Motor neuron (in vitro differentiated cells): ENCODE measurements at places on chromosomes 2 and 18. TPM values are rescaled to one million over a fixed set of nuclear protein-coding genes. Genes with fewer than 3 reads are reported as not detected.
A peak's percentile ranks its signal among the peaks of the same experiment; 100 is the strongest.

MARCHF4 gene
- total RNA-seq = 0.70 and 1.1 TPM in 2 replicates

RAMP1 gene
- total RNA-seq = 1.5 and 3.7 TPM in 2 replicates

C1QL2 gene
- 0.50 TPM in 1 of 2 replicates, not detected in the other for total RNA-seq

- no peak for ATAC-seq
Observed at GRCh38 chr2:105797298-105797819, 52.6 kb downstream of the NCK2 start.

DNA sequence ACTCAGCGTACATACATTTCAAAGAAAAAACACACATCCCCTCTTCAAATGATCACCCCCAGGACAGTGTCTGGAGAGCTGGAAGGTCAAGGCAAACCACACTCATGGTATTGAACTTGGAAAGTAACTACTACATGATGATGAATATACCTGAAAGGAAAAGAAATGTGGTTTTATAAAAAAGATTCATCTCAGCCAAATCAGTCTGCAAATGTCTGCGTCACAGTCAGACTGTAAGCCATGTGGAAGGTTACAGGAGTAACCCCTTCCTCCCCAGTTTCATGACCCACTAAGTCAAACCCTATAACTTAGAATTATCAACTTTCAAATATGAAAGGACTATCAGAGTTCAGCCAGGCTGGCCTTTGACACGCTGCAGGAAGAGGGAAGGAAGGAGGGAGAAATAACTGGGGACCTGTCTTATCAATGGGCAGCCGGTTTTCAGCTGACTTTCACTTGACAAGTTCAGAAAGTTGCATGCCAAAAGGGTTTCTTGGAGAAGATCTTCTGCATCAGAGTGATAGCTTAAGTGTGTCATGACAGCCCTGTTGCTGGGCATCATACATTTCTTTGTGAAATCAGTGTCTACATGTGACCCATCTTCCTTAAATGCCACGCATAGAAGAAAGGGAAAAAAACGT lies 7.0 kb upstream of the BMP10 start:
- ATAC-seq = no peak

GRCh38 chr18:74286106-74286855 lies 5.5 kb downstream of the CYB5A start:
- no peak for ATAC-seq

DNA sequence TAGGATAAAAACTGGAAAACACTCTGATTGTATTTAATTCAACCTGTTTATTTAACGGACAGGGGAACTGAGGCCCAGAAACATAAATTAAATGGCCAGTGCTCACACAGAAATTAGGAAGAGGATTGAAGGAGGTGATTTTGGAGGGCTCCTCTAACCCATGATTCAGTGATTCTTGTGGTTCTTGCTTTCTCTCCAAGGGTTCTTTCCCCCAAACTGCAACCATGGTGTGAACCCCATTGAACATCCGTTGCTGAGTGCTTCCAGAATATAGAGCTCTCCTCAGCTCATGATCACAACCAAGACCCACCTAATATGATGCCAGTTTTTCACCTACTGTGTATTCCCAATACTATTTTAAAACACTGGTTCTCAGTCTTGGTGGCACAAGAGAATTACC lies 41.4 kb downstream of the BMP10 start:
- no peak for ATAC-seq

PSMD1 gene
- total RNA-seq = 60.6 and 65.7 TPM in 2 replicates

GPBAR1 gene
- total RNA-seq = 4.8 and 6.9 TPM in 2 replicates

- ATAC-seq = no peak
Observed at GRCh38 chr18:67788310-67789164, 272.0 kb upstream of the DSEL start.

PLCD4 gene
- total RNA-seq = 11.9 and 14.7 TPM in 2 replicates

DNA sequence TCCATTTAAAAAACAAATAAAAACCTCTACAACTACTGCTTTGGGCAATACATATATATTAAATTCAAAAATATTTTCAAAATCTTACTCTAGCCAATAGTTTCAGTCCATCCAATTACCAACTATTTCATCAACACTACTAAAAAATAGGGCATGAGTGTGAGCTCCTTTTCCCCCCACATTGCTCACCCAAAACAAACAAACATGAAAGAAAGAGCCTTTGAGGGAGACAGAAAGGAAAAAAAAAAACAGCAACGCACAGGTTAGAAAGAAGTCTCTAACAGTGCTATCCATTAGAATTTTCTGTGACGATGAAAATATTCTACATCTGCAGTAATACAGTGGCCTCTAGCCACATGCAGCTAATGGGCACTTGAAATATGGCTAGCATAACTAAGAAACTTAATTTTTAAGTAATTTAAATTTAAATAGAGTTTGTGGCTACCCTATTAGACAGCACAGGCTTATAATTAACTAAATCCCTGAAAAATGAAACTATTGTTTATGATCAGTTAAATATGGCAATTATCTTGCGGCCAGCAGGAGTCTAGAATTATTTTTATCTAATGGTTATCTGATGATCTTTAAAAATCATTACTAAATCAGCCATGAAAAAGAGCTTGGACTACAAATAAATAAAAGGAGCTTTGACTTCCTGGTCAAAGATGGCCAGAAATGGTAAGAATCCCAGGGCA lies 59.2 kb downstream of the RBMS1 start:
- no peak for ATAC-seq

- no peak for ATAC-seq
Observed at GRCh38 chr18:8283891-8284585, 325.2 kb upstream of the RAB12 start.

- ATAC-seq = no peak
Observed at GRCh38 chr2:107589079-107589491, 237.6 kb upstream of the RGPD4 start.

GRCh38 chr2:169143998-169144397 lies 74.6 kb downstream of the DHRS9 start:
- ATAC-seq = no peak

CXCR4 gene
- 31.8 and 33.0 TPM in 2 replicates for total RNA-seq

NYAP2 gene
- 9.0 and 9.2 TPM in 2 replicates for total RNA-seq

- ATAC-seq = no peak
Observed at GRCh38 chr2:137252934-137253333, 487.6 kb downstream of the THSD7B start.

DNA sequence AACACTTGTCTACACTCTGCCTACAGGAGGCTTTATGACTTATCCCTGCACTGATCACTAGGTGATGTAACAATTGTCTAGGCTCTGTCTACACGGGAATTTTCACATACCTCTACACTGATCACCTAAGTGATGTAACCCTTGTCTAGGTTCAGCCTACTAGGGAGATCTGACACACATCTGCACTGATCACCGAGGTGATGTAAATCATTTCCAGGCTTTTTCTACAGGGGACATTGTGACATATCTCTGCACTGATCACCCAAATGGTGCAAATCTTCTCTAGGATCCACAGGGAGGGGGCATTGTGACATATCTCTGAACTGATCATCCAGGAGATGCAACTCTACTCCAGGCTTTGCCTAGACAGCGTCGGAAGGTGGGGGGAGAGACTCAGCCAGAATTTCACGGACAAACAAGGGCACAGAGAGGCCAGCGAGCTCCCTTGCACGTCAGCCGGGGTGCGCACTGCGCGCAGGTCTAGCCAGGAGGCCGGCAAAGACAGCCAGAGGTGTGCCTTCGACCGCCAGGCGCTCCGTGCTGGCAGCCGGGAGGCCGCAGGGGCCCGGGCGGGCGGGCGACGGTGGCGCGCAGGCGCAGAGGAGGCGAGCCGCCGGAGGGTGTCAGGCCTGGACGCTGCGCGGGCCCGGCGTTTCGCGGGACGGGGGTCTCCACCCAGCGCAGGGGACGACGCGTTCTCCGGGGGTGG lies 46.9 kb upstream of the USP14 start:
- ATAC-seq = peak; percentile 70

PRKCE gene
- 8.3 and 9.3 TPM in 2 replicates for total RNA-seq

ALPP gene
- 0.22 and 0.51 TPM in 2 replicates for total RNA-seq

GRCh38 chr2:75432761-75433361 lies 127.9 kb downstream of the EVA1A start:
- no peak for ATAC-seq

TOGARAM2 gene
- 7.6 and 17.3 TPM in 2 replicates for total RNA-seq

GRCh38 chr18:34866739-34867138 lies 156.6 kb downstream of the DTNA start:
- peak; percentile 22 for ATAC-seq

- ATAC-seq = no peak
Observed at GRCh38 chr18:3782901-3783300, 332.9 kb downstream of the TGIF1 start.

MDH1B gene
- total RNA-seq = 4.0 and 4.4 TPM in 2 replicates

GRCh38 chr2:3483227-3483985 lies 35.9 kb downstream of the ADI1 start:
- ATAC-seq = no peak

DNA sequence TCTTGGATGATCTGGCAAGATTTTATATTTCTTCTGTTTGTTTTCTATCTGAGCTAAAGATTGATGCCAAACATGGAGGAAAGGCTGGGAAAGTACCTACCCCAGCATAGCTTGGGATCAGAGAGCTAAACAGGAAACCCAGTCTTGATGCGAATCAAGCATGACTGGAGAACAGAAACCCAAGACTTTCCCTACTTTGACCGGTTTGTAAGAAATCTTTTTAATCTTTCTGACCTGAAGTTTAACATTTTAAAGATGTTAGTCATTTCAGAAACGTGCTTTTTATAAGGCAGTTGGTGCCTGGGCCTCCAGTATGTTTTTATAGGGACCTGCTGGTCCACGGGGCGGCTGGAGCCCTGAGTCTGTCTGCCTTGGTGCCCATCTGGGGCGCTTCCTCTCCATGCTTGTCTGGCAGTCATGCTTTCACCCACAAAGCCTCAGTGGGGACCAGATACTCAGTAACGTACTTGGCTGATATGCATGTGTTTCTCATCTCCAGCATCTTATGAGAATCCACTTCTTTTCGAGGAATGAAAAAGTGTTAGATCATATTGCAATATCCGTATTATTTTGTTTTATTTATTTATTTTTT lies 266.5 kb downstream of the PTGR3 start:
- no peak for ATAC-seq

DNA sequence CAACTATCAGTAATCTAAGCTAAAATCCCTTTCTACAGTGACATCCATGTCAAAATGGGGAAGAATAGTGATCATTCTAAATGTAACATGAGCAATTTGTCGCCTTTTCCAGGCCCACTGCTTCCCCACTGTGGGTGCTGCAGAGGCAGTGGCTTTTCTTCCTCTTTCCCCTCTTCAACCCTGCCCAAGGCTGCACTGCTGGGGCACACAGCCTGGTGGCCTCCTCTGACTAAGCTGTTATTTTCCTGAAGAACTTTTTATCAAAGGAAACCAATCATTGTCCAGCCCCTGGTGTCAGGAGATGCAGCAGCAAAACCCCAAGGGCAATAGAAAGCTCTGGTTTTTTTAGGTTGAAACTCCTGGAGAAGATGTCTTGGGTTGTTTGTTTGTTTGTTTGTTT lies 117.6 kb upstream of the KLF7 start:
- ATAC-seq = peak; percentile 38

DNA sequence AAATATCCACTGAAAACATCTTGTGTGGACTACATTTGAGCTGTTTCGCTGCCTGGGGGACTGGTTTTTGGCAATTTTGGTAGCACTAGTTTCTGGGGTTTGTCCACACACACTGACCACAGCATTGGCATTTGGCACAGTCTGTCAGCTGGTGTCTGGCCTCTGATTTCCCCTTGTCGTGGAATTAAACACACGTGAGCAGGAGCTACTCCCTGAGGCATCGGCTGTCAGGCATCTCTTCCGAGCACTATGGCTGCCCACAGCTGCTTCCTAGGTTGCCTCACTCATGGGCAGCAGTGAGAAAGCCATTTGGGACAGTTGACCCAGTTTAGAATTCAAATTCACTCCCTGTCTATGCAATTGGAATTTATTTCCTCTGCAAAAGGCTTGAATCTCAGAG lies 46.8 kb upstream of the FZD5 start:
- ATAC-seq = no peak

GRCh38 chr2:72127401-72128058 lies 20.1 kb downstream of the CYP26B1 start:
- no peak for ATAC-seq

BOK gene
- total RNA-seq = 1.1 and 1.4 TPM in 2 replicates

GRCh38 chr2:11914455-11914854 lies 168.0 kb downstream of the LPIN1 start:
- no peak for ATAC-seq

DNA sequence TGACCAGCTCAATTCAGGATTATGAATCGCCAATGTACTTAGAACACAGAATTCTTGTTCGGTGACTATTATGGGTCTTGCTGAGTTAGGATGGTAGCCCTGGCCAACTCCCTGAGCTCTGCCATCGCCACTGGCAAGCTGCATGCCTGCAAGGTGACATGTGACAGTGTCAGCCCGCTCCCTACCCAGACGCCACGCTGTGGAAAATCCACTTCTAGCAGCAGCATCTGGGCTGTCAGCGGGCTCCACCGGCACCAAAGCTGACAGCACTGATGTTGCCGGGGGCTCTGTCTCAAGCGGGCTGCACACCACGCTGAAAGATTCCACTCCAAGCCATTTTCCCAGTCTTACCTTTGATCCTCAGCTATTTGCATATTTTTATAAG lies 100.7 kb downstream of the MYT1L start:
- no peak for ATAC-seq

AP1S3 gene
- total RNA-seq = 1.1 and 1.6 TPM in 2 replicates

XDH gene
- 0.26 and 0.50 TPM in 2 replicates for total RNA-seq

MEMO1 gene
- total RNA-seq = 45.8 and 56.6 TPM in 2 replicates

- ATAC-seq = no peak
Observed at GRCh38 chr18:25416374-25416773, 64.4 kb upstream of the ZNF521 start.

DNA sequence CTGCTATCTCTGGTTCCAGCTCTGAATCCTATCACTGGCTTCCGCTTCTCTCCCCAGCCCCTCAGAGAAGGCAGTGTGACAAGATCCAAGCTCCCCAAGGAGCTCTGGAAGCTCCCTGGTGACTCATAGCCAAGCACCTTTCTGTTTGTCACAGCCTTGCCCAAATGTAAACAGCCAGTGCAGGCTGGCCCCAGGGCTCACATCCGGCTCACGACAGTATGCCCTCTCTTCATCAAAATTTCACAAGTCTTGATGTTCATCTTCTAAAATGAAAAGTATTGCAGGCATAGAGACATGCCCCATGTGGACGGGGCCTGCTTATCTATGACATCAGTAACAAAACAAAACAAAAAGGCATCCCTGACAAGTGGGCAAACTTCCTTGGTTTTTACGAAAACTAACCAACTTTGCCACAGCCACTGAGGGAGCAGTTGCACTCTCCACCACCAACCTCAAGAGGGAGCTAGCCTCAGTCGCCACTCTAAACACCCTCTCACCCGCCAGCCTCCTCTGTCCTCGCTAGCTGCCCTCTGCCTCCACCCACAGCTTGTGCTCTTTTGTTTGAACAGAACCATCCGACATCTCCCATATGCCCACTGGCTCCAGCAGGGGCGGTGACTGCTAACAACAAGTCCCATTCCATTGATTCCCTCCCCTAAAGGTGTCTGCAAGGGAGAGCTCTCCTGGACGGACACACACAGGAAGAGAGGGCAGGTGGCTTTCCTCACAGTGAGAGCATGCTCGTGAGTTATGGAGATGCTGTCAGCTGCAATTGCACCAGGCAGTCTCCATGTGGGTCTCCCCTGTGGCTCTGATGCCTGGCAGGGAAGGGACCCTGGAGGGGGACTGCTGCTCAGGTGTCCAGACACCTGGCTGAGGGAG lies 71.0 kb upstream of the DAPL1 start:
- no peak for ATAC-seq

- no peak for ATAC-seq
Observed at GRCh38 chr2:215749092-215749957, 264.0 kb downstream of the MREG start.

ADRA2B gene
- total RNA-seq = 0.38 and 0.45 TPM in 2 replicates

IL1RL2 gene
- 0.41 and 0.43 TPM in 2 replicates for total RNA-seq

CHRNG gene
- total RNA-seq = 2.0 and 3.8 TPM in 2 replicates
